ENCODE measurements at places on chromosomes 6 and 20. TPM values are rescaled to one million over a fixed set of nuclear protein-coding genes. Genes with fewer than 3 reads are reported as not detected.

- no peak for DNase-seq
Measured at GRCh38 chr6:14804785-14805210, 441.1 kb upstream of the JARID2 start.

Gene GABRR2
- 0.89 TPM for total RNA-seq

Gene SIRPG
- not detected for total RNA-seq

Gene BFSP1
- total RNA-seq = 2.2 TPM

DNA sequence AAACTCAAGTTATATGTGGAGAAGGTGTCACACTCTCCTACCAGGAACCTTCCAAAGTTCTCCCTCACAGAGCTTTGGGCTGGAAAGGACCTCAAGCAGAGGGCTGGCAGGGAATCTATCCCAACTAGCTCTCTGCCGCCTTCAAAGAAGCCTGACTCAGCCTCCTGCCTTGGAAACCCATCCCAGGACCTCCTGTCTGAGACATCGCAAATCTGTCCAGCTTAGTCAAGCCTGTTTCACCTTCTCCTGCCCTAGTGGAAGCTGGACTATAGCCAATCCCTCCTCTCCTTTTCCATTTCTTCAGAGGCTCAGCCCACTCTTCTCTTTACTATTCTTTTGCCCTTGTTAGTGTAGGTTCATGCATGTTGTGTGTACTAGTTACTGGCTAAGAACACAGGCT is 48.2 kb upstream of the FOXP4 start:
- DNase-seq = no peak

GRCh38 chr6:64589961-64590360 is 954.4 kb downstream of the PHF3 start:
- no peak for DNase-seq

DNA sequence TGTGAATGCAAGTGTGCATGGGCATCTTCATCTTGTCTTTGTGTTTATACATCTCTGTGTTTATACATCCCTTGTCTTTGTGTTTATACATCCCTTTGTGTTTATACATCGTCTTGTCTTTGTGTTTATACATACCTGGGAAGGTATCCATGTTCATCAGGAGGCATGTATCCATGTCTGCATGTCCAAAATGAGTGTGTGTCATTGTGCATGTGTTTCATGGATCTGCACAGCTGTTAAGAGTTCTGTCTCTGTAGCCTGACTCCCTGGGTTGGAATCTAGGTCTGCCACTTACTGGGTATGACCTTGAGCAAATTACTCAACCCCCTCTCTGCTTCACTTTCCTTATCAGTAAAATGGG is 50.1 kb upstream of the SIRPA start:
- DNase-seq = no peak

Gene LY6G5B
- 2.1 TPM for total RNA-seq

DNA sequence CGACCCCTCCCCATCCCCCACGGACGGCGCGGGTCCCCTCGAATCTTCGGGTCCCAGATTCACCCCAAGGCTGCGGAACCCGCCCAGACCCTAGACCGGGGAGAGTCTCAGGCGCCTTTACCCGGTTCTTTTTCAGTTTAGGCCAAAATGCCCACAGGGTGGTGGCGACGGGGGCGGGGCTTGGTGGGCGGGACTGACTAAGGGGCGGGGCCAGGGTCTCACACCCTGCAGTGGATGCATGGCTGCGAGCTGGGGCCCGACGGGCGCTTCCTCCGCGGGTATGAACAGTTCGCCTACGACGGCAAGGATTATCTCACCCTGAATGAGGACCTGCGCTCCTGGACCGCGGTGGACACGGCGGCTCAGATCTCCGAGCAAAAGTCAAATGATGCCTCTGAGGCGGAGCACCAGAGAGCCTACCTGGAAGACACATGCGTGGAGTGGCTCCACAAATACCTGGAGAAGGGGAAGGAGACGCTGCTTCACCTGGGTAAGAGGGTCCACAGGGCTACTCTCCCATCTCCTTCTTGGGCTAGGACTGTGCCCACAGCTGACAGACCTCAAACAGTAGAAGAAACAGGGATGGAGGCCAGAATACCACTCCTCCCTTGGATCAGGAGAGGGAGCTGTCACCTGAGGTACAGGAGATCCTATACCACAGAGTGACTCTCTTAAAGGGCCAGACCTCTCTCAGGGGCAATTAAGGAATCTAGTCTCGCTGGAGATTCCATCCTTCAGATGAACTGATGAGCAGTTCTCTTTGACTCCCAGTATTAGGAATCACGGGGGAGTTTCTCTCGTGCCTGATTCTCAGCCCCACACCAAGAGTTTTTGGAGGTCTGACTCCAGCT is 942 bp downstream of the HLA-E start:
- DNase-seq = no peak
